ENCODE measurements at places on chromosomes 16 and 17.

GRCh38 chr16:57653936-57654335 is 14.2 kb upstream of the ADGRG3 start:
- DNase-seq: no peak

DNA sequence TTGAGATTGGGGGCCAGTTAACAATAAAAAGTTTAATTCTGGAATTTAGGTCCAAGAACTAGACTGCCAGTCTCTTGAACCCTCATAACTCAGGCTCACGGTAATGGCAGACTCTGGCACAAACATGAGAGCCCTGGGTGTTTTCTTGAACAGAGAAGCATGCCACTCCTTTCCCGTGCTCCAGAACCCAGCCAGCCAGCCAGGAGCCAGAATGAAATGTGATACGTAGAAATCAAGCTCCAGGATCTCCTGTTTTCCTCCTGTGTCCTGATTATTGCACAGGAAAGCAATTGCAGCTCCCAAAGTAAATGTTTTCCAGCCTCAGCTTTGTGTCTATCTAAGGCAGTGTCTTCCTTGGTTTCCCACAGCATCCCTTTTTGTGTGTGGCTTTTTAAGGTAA is 46.2 kb upstream of the NOL11 start:
- DNase-seq: no peak

DNA sequence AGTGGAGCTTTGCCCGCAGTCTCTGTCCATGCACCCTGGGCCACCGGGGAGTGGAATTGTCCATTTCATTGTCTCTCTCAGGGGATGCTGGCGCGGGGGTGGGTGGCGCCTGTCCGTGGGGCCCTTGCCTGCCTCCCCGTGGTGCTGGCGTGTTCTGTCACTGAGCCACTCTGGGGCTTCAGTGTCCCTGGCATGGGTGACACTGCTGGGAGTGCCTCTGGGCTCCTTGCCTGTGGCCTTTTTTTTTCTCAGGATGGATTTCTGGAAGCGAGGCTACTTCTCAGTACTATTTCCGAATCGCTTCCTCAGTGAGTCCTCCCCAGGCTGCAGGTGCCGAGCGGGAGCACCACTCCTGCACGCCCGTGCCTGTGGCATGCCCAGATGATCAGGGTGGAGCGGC is 55.0 kb downstream of the PDPK1 start:
- no peak for DNase-seq

DNA sequence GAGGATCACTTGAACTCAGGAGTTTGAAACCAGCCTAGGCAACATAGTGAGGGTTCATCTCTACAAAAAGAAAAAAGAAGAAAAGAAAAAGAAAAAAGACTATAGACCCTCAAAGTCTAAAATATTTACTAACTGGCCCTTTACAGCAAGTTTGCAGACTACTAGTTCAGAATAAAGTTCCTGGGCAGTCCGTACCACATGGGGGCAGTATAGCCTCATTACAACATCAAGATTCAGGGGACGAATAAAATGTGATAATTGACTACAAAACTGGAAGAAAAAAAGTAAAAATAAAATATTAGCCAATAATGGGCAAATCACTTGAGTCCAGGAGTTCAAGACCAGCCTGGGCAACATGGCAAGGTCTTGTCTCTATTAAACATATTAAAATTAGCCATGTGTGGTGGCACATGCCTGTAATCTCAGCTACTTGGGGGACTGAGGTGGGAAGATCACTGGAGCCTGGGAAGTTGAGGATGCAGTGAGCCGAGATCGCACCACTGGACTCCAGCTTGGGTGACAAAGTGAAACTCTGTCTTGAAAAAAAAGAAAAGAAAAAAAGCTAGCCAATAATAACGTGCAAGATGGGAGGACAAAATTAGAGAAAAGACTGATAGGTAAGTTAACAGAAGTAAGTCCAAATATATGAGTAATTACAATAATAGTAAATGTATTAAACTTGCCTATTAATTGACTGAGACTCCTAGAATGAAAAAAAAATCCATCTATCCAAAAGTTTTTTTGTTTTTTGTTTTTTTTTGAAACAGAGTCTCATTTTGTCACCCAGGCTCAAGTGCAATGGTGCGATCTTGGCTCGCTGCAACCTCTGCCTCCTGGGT is 129.4 kb upstream of the SEC14L1 start:
- DNase-seq: no peak

DNA sequence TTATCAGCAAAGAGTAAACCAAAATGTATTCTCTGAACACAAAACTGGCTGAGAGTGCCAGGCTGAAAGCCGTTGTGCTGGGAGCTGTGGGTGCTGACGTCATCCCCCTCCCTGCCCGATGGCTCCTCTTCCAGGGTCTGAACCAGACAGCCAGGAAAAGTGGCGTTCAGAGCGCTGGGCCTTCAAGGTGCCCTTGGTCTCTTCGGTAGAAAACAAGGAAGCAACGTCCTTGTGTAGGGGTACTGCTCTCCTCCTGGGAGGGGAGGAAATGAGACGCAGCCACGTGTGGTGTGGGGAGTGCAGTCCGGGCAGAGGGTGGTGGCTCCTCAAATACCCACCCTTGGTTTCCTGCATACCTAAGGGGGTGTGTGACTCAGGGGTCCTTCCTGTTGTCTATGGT is 394.7 kb downstream of the SEC14L1 start:
- DNase-seq: no peak

Data from RCC 7860 (cell line).